Suppressor macrophage treated with lipopolysaccharide for 1 hour (primary cell): ENCODE measurements at places on chromosomes 5 and 9.

- peak; percentile 58 for DNase-seq
Observed at GRCh38 chr9:99231711-99232110, 9.6 kb downstream of the SEC61B start.

DNA sequence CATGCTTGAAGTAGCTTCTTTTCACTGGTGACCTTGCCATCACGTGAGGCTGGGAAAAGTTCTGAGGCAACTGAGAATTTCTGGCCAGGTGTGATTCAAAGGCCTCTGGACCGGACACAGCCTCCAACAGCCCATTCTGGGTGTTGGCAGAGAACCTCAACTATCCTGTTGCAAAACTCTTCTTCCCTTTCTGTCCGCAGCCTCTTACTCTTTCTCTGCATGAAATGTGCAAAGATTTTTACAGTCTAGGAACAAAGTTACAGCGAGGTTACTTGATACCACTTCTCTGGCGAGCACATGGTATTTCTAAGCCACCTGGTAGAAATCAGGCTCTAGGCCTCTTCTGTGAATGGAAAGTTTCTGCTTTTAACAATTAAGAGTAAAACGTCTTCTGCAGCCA is 79.2 kb downstream of the FREM1 start:
- no peak for DNase-seq

DNA sequence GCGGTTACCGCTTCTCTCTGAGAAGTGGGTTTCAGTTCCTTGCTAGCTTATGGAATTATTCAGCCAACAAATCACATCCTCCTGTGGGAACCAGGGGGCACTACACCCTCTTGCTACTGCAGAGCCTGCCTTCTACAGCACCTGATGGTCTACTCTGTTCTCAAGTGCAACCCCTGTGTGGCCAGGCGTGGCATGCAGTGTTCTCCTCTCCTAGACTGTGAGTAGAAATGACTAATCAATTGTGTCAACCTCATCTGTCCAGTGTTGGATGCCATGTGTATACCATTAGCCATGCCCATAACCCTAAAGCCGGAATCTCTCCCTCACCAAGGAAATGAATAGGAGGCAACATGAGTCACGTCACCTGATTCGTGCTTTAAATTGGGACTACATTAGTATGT is 117.2 kb upstream of the LIFR start:
- DNase-seq, result no peak

- no peak for DNase-seq
Observed at GRCh38 chr5:113267361-113267900, 167.4 kb downstream of the TSSK1B start.

DNA sequence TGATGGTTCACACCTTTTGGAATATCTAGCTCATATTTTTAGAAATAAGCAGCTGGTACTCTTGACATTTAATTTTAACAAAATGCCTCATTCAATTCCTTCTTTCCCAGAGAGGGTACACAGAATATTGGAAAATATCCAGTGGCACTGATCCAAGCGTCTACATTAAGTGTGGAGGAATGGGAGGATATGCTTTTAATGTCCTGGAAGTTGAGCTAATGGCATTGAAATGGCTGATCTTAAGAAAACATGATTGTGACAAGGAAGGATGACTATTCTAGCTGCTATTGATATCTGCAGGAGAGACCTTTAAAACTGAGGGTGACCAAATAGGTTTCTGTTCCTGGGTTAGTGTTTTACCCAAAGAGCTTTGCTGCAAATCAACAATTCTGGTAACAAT is 30.0 kb downstream of the ZNF366 start:
- DNase-seq, result no peak

DNA sequence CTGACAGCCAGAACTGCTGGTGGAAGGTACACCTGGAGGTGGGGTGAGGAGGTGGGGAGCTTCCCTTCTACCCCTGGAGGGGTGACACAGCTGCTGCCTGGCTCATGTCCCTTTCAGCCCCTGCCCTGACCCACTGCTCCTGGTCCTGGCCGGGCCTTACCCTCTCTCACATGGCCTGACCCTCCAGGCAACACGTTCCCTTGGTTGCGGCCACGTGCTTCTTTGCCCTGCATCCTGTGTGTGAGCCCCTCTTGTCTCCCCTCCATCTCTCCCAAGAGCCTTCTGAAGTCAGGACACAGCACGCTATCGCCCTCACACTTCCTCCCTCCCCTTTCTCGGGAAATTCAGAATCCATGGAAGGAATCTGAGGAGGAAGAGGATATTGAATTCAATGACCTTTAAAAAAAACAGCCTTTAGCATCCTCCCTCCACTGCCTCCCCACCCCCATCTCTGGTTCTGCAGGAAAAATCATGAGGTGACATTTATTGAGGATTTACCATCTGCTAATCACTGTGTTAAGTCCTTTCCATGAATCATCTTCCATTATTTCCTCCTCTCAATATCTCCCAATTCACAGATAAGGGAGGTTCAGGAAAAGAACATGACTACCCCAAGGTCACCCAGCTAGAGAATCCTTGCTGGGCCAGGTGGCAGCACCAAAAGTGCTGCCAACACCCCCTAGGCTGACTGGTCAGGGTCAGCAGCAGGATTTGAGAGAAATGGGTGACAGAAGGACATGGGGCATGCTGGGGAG is 8.3 kb downstream of the AQP3 start:
- DNase-seq, result no peak

DNA sequence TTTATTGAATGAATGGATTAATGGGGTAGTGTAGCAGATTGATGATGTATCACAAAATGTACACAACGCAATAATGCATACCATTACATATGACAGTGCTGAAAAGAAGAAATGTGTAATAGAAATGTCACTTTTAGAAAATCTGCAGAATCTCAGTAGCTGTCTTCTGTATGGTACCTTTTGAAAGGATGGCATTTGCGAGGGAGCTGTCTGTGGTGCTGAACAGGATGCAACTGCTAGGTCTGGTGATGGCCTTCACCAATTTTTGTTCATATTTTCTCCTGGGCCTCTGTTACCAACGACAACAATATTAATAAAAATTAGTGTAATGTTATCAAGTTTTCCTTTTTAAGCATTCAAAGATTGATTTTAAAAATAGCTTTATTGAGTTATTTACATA is 36.2 kb upstream of the OTULIN start:
- DNase-seq, result peak; percentile 72

GRCh38 chr5:156584871-156585270 is 257.9 kb downstream of the SGCD start:
- no peak for DNase-seq

GRCh38 chr9:137053944-137054931 is at the start of gene ENTPD2:
Gene ENTPD2 (minus strand): TSS chr9:137054061. CDS start chr9:137053997, 64 bp downstream.
- no peak for DNase-seq

DNA sequence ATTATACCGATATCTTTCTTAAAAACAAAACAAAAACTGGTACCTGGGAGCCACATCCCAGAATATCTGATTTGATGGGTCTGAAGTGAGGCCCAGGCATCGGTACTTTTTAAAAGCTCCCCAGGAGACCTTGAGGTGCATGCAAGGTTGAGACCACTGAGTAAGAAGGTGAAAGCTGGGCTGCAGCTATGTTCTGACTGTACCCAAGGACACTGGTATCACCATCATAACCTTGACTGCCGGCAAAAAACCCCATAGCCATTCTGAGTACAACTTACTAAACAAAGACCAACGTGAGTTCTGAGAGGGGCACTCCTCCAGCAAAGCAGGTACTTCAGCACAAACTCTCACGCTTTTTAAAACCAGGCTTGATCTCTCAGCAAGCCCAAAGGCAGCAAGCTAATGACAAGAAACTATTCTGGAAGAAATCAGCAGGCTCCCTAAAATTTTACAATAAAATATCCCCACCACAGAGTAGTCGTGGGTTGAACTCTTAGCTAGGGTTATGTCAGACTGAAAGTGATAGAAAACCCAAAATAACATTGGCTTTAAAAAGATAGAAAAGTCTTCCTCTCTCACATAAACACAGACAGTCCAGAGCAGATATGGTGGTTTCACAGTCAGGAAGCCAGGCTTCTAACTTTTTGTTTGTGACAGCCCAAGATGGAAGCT is 263.9 kb downstream of the SAXO1 start:
- no peak for DNase-seq

- peak; percentile 48 for DNase-seq
Observed at GRCh38 chr9:16039218-16039987, 486.6 kb downstream of the CCDC171 start.

- no peak for DNase-seq
Observed at GRCh38 chr5:138635708-138636107, 60.5 kb upstream of the HSPA9 start.

- no peak for DNase-seq
Observed at GRCh38 chr9:110923601-110924000, 114.7 kb downstream of the LPAR1 start.

- no peak for DNase-seq
Observed at GRCh38 chr5:6378766-6379103, 388 bp upstream of the MED10 start.

DNA sequence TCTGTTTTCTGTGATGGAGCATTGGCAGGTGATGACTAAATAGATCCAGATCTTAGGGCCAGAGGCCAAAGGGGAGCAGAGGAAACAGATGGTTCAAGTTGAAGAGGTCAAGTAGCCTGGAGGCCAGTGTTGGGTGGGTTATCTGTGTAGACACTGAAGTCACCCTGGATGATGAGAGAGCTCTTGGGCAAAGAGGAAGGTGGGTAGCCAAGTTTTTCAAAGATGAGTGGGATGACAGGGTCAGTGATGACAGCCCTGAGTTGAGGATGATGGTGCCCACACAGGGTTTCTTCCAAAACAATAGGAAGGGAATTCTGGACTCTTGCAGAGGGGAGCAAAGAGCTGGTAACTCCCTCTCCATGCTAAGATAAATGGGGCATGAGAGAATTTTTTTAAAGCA is 76.6 kb downstream of the CD180 start:
- peak; percentile 53 for DNase-seq

DNA sequence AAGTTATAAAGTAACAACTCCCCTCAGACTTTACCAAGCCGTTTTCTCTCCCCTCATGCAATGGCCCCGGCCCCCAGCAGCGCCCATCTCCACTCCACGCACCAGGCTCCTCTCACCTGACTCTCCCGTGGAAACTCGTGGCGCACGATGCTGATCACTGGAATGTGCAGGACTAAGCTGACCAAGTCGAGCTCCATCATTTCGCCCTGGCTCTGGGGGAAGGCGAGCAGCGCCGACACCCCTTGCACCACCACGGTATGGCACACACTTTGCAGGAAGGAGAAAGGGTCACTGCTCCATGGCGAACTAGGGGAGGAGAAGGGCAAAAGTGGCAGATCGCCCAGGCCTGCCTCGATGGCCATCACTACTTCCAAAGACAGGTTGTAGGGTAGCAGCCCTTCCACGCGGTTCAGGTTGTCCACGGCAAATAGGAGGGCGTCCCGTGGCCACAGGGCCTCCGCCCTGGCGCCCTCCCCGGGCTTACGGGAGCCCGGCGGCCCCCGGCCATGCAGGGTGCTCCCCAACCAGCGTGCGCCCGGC is 1.2 kb downstream of the GRIN3A start:
- DNase-seq, result no peak

GRCh38 chr5:115456056-115456455 is 88.5 kb downstream of the FEM1C start:
- no peak for DNase-seq

GRCh38 chr5:159207222-159207685 is 2.1 kb downstream of the RNF145 start:
- no peak for DNase-seq

DNA sequence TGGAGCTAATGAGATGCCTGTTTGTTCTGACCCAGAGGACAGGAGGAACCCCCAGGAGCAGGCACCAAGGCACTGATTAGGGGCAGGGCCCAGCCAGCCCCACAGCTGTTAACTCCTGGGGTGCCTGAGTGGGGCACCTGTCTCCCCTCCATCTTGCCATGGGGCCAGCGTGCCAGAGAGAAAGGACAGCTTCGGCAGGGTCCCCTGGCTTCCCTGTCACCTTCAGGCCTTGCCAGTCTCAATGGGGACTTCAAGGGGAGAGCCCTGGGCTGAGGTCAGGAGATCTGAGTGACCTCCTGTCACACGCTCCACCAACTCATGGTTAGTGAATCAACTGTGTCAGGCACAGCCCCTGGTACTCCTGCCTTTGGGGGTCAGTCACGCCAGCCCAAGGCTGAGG is 152.7 kb upstream of the MVB12B start:
- DNase-seq, result no peak

DNA sequence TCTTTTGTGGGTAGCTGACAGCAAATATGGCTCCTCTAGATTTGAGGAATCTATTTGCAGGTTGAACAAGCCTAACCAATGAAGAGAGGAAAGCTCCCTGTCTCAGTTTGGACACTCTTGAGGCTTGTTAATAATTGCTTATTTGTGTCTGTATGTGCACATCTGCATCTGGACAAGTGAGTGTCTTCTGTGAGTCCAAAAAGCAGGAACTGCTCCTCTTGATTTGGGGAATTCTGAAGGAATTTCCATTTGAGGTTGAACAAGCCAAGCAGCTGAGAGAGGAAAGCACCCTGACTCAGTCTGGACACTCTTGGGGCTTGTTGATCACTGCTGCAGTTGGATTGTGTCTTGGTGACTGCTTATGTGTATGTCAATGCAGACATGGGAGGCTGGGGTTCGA is 211.6 kb downstream of the DTWD2 start:
- DNase-seq, result peak; percentile 69

GRCh38 chr9:34134521-34134920 is 8.0 kb upstream of the DCAF12 start:
- DNase-seq, result no peak

- peak; percentile 28 for DNase-seq
Observed at GRCh38 chr5:148403344-148403743, 19.6 kb downstream of the FBXO38 start.
